ENCODE measurements at places on chromosomes 5 and 9.

DNA sequence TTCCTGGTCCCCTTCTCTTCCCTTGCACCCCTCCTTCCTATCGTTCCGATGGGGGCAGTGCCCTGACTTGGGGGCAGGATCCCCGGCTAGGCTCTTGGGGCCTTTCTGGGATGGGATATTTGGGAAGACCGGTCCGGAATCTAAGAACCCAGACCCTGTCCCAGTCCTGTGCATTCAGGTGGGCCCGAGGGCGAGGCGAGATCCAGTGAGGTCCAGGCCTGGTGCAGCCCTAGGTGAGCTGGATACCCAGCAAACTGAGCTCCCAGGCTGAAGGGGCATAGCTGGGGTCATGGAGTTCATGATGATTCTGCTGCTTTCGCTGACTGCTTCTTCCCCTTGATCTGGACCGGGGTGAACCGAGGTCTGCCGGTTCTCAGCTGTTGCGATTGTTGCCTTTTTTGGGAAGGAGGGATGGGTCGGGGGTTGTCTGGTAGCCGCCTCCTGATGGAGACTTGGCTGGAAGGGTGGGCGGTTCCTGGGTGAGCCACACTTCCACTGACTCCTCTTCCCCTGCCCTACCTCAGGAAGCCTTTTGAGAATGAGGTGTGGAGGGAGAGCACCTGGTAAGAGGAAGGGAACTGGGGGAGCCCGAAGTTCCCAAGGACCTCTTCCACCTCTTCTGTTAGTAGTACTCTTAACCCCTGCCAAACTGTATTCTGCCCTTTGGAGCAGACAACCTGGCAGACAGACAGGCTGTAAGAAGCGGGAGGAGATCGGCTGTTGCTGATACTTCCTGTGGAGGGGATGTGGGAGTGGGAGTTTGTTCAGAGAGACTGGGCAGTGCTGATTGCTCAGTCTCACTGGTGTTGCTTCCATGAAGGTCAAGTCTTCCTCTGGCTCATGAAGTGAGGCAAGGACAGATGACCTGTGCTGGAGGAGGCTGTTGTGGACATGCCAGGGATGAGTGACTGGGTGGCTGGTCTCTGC is 1.0 kb downstream of the LRRC8A start:
- no peak for DNase-seq

DNA sequence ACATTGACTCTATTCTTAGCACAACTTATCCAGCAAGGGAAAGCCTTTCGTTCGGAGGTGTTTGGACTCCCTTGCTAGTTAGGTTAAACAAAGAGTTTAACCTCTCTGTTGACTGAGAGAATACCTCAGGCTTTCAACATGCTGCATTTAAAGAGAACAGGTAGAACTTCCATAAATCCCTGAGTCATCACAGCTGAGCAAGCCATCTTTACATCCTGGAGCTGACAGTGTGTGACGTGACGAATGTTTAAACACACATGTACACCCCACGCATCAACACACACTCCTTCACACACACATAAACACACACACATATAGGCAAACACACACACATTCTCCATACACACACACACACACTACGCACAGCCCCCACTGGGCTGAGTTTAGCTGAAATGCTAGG is 152.8 kb downstream of the ADAMTS12 start:
- DNase-seq: no peak

DNA sequence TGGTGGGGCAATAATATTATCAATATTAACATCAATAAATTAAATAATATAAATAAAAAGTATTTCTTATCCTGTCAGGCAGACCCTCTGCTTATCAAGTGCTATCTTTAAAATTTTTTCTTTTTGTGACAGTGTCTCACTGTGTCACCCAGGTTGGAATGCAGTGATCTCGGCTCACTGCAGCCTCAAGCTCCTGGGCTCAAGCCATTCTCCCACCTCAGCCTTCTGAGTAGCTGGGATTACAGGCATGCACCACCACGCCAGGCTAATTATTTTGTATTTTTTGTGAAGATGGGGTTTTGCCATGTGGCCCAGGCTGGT is 53.2 kb downstream of the NDST1 start:
- no peak for DNase-seq

DNA sequence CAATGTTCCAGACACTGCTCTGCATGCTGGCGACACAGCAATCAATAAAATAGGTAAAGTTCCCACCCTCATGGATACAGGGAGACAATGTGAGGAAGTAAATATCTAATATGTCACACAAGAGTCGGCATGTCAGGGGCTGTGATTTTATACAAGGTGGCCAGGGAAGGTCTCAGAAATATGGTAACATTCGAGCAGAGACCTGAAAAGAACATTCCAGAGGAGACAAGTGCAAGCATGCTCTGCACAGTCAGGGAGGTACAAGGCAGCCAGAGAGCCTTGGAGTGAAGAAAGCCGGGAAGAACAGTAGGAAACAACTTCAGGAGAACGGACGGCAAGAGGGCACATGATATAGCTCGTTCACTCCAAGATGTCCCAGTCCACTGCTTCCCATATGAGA is 89.2 kb upstream of the ZNF462 start:
- DNase-seq: no peak

- DNase-seq: no peak
Measured at GRCh38 chr9:89354471-89354870, 36.2 kb downstream of the SECISBP2 start.

GRCh38 chr9:98867429-98868168 is 60.1 kb downstream of the GALNT12 start:
- peak; percentile 57 for DNase-seq

DNA sequence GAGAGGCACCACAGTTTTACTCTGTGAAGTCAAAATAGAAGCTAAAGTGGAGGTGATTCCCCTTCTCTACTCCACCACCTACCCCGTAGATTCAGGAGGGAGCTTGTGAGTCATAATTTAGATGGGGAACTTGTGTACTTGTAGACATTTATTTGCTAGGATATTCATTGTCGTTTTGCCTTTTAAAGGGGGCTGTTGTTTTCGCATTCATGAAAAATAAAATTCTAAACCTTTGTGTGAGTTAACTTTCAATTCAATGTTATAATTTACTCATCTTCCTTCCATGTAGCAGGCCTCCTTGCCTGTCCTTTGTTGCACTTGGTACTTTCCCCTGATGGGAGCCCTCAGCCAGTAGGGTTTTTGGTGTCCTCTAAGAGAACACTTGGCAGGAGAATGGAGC is 22.0 kb downstream of the SECISBP2 start:
- DNase-seq: no peak

DNA sequence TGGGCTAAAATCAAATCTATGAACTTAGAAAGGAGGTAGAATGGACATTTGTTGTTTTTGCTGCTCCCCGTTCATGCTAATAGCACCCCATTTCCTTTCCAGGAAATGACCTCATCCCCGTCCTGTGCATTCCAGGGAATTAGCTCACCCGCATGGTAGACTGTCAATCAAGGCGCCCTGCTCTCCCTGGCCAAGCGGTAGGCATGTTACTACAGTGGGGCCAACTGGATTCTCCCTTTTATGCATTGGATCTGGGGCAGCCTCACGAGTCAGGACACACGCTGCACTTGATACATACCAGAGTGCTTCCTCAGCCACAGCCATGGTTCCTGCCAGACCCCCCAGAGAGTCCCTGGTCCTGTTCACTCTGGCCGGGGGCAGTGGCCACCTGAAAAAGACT is 111.0 kb upstream of the PTCH1 start:
- no peak for DNase-seq

DNA sequence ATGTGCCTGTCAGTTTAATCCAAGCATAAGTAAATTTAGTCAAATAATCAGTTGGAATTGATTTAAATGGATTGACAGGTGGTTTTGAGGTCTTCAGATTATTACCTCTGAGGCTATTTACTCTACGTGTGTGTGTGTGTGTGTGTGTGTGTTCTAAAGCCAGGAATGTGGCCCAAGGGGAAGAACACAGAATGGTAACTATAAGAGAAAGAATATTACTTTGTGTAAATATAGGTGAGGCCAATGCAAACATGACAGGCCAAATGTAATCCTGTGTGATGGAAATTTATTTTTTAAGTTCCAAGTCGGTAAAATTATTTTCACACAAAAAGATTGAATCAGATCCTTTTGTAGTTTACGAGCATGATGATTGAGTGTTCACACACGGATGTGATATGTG is 390.0 kb downstream of the PLK2 start:
- DNase-seq: no peak

DNA sequence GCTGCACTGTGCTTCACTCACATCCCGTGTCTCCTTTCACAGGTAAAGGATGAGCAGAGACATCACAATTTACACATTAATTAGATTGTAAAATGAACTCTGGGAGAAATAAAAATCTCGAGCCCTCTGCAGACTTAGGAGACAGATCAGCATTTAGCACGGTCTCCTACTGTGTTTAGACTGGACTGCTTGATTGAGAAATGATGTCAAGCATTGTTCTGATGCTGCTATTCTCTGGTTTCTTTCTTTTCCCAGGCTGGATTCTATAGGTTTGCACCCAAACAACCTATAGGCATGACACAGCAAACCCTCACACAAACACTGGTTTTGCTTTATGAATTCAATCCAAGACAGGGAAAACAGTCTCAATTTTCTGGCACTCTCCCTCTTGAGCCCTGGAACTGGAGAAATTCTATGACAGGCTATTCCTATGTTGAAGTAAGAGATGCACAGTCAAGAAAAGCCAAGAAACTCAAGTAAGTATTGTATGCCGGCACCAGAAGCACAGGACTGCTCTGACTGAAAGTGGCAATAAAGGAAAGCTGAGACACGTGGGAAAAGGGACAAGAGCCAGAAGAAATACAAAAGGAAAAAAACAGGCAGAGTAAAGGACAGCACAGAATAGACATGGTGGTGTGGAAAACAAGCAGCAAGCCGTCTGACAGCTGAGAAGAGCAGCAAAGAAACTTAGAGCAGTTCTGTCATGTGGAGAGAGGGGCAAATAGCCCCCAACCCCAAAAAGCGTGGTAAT is 24.8 kb upstream of the ERAP2 start:
- DNase-seq: no peak

DNA sequence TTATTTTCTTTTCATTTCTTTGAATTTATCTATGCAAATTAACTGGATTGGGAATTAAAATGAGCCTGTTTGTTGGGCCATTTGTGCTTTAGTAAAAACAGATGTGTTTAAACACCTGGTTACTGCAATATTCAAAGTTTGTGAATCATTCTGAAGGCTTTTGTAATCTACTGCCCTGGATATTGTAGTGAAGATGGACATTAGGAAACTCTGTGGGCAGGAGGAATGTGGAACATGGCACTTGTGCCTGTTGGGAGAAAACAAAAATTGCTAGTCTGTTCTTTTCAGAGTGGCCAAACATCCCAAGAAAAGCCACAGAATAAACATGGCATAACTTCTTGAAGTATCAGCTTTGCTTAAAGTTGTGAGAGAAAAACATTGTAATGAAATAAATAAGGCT is 40.8 kb downstream of the CHSY3 start:
- DNase-seq: no peak

- DNase-seq: no peak
Measured at GRCh38 chr5:124419531-124419930, 326.9 kb downstream of the ZNF608 start.

GRCh38 chr5:93054424-93055163 is 526.4 kb downstream of the NR2F1-AS1 start:
- no peak for DNase-seq

DNA sequence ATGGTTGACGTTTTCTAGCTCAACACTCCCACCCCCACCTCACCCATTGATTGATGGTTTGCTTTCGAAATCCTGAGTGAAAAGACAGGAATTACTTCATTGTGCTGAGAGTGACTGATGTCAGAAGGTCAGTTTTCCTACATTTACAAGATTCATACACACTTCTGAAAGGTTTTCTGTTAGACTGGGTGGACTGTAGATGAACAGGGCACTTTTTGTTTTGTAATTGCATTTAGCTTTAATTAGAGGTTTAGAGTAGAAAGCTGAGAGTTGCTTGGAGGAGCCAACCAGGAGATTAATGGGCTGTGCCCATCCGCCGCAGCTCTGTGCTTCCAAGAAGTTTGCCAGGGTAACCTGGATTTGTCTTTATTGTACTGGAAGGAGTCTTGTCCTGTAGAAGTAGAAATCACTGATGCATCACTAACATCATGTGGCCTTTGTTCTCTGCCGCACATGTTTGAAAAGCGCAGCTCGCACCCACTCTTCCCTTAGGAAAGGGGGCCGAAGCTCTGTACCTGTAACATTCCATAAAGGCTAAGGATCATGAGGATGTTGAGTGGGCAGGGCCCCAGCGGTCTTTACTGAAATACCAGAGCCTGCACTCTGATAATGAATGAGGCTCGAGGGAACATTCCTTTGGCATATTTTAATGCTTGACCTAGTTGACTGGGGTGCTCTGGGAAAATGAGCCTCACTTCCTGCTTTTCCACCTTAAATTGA is 267.6 kb upstream of the DMRT1 start:
- DNase-seq: no peak

GRCh38 chr5:98543490-98543889 is 230.0 kb upstream of the RGMB start:
- no peak for DNase-seq

- no peak for DNase-seq
Measured at GRCh38 chr5:1515921-1516571, 7.7 kb downstream of the LPCAT1 start.

- no peak for DNase-seq
Measured at GRCh38 chr5:163104464-163104863, 332.9 kb upstream of the CCNG1 start.

DNA sequence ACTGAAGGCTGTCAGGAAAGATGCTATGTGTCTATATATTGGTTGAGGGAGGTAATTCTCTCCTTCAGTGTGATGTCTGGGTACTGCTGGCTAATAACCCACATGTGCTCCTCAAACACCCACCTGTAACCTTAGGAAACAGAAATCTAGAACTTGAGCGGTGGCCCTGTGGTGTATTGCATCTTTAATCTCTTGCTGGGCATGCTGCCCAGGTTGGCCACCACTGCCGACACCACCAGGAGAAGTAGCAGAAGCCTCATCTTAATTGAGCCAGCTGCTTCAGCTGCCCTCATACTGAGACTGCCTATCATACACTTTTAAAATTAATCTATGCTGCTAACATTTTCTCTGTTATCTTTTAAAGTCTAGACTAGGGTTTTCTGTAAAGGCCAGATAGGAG is 103.5 kb upstream of the C5orf63 start:
- no peak for DNase-seq

- no peak for DNase-seq
Measured at GRCh38 chr9:73154722-73155121, 3.1 kb downstream of the ANXA1 start.

GRCh38 chr9:100064872-100065581 is 33.8 kb downstream of the ERP44 start:
- DNase-seq: no peak

DNA sequence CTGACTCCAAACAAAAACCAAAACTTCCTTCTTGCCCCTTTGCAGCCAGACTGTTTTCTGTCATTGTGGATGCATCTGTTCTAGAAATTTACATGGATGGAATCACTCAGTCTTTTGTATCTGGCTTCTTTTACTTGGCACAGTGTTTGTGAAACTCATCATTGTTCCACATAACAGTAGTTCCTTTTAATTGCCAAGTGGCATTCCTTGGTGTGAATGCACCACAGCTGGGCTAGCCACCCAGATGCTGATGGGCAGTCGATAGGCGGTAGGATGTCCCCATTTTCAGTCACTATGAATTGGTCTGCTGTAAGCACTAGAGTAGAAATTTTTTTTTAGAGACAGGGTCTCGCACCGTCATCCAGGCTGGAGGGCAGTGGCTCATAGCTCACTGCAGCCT is 6.3 kb upstream of the CLPTM1L start:
- DNase-seq: no peak
